Stimulated activated CD4-positive, alpha-beta T cell treated with anti-CD3 and anti-CD28 coated beads, Interleukin-1b, Interleukin-23, amount 100 ng/mL, for 48 hours (primary cell): ENCODE measurements at places on chromosomes 4 and X.

DNA sequence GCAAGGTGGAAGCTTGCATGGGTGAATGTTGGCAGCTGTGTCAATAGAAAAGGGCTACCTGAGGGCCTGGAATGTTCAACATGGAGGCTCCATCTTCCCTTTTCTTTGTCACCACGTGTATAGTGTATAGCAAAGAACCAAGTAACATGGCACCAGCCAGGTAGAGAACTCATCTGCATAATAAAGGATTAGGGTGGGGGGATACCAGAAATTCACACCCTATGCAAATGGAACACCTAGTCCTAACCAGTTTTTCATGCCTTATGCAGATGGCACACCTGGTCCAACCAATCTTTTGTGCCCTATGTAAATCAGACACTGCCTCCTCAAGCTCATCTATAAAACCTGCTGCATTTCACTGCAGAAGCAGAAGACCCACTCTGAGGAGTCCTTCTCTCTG, 169.6 kb upstream of the GLRA2 start:
- DNase-seq: no peak

GRCh38 chr4:173057442-173057841, 111.2 kb upstream of the GALNT7 start:
- DNase-seq: no peak

DNA sequence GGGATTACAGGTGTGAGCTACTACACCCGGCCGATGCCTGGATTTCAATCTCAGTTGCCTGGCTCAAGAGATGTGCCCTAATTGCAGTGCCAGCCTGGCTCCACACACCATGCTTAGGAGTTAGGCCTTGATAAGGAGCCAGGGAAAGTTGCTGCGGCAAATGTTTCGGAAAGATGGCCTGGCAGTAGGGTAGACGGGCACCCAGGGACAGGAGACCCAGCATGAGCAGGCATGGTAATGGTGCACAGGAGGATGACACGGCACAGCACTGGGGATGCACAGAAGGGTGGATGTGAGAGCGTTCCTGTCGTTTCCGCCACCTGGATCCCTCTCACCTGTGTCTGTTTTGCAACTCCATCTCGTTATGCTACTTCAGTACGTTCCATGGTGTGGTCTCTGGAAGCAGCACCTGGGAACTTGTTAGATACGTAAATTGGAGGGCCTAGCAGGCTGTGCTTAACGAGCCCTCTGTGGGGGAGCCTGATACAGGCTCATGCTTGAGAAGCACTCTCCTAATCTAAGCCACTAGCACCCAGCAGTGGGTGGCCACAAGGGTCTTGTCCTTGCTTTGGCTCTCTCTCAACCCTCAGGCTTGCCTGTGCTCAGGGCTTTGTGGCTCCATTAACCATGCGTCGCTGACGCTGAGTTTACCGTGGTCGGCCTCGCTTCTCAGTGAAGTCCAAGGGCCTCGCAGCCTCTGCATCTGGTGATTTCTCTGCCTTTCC, 20.3 kb downstream of the RNF4 start:
- no peak for DNase-seq

DNA sequence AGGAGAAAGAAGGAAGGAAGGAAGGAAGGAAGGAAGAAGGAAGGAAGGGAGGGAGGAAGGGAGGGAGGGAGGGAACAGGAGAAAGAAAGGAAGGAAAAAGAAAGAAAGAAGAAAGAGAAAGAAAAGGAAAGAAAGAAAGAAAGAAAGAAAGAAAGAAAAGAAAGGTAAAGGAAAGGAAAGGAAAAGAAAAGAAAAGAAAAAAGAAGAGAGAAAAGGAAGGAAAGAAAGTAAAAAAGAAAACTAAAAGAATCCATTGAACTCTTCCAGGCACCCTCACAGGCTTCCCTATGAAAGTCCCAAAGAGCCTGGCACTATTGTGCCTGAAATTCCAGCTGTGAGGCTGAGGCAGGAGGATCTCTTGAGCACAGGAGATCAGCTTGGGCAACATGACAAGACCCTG, 11.5 kb downstream of the ABCG2 start:
- DNase-seq: no peak

- DNase-seq: no peak
These were observed 29.5 kb downstream of the TAPT1 start for GRCh38 chr4:16196482-16197393.

DNA sequence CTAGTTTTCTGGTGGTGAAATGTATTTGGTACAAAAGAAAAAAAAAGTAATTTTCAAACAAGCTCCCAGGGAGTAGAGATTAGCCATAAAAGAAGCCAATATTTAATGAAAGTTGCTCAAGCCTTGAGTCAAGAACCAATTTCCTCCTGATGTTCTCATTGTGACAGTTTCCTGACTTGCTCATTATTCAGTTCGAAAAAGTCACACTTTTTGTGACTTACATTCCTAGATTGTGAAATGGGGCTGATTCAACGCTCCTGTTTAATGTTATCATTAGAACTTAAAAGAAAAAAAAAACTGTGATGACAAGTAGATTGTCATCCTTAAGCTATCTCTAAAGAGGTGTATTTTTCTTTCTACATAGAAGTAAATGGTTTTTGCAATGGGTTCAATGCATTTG, 122.6 kb upstream of the BMPR1B start:
- no peak for DNase-seq

DNA sequence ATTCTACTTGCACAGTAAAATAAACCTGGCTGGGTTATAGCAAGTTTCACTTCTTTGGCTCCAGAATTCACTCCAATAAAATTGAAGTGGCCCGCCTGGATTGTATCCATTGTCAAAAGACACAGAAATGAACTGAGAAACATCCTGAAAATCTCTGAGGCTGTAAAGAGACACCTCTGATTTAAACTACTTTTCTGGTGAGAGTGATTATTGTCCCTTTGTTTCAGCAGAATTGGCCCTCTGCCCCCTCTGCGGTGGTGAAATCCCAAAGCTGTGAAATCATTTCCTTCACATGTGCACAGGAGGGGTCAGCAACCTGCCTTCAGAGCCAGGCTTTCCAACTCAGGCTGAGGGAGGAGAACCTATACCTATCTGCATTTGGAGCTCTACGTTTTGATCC, 23.0 kb downstream of the GAB3 start:
- DNase-seq: no peak

DNA sequence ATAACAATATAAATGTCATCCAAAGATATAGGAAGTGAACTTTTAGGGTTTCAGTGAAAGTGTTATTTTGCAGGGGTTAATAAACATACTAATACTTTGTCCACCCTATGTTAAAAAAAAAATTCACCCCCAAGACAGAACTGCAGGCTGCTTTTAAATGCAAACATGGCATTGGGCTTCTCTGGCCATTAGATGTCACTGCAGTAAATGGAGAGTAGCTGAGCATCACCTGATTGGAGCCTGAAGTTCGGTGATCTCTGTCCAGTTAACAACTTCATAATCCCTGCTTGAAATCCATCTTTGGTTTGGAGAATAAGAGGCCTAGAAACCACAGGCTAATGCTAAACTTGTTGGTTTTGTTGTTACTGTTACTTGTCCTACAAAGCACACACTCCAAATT, 18.7 kb downstream of the SLC25A43 start:
- no peak for DNase-seq

- no peak for DNase-seq
These were observed 285.9 kb upstream of the PPARGC1A start for GRCh38 chr4:24175707-24176106.

- peak; percentile 15 for DNase-seq
These were observed at the start of gene PROM1 for GRCh38 chr4:16083241-16084191. Gene PROM1, minus strand, starts transcription at chr4:16084023. Its CDS starts 8,117 bp downstream, at chr4:16075906.

DNA sequence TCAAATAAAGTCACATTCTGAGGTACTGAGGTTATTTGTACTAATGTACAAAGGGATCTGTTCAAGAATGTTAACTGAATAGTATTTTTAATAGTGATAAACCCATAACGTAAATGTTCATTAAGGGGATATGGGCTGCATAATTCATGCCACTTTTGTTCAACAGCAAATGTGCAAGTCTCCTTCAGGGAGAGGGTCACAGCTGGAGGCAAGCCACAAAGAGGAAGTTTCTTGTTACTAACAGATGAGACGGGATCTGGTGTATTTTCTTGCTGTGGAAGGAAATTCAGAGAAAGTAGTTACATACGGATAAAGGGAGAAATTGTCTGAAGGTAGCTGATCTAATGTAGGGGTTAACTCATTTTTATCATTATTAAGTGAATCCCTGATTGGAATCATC, 10.0 kb downstream of the ZFP42 start:
- no peak for DNase-seq

DNA sequence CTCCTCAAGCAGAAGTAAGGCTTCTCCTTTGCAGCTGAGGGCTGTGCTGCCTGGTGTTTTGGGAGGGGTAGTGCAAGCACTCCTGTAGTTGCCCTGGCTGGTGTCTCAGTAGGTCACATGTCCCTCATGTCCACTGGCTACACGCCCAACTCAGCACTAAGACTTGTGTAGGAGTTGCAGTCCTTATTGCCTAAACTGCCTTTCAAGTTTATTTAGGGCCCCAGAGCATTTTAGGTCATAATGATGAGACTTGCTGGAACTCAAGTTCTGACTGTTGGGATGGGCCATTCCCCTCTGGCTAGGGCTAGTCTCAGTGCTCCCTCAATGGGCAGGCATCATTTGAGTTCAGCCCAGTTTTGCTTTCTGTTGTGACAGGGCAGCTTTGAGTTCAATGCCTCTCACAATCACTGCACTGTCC, 44.1 kb downstream of the PPM1K start:
- DNase-seq: no peak

DNA sequence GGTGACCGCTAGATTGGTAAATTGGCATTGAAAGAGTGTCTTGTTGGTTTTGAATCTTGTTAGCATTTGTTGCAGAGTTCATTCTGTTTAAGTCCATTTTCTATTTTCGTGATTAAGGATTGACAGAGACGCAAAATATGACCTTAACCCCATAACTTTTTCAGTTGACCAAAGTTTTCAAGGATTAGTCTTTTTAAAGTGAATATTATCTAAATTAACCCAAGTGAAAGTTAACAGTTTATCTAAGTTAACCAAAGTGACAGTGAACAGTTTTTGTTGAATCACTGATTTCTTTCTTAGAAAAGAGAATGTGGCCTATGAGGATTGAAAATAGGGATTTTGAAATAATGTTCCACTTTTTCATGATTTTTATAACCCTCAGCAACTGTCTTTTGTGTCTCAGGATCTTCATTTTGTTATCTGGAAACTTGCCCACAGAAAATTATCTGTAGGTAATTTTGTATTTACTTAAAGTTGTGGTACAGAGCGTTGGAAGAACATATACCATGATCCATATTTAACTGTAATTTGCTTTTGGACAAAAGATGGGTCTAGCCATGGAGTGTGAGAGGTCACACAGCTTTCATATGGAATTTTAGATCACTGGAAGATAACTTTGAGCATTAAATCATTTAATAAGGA, 3.3 kb downstream of the CPEB2 start:
- DNase-seq: no peak

DNA sequence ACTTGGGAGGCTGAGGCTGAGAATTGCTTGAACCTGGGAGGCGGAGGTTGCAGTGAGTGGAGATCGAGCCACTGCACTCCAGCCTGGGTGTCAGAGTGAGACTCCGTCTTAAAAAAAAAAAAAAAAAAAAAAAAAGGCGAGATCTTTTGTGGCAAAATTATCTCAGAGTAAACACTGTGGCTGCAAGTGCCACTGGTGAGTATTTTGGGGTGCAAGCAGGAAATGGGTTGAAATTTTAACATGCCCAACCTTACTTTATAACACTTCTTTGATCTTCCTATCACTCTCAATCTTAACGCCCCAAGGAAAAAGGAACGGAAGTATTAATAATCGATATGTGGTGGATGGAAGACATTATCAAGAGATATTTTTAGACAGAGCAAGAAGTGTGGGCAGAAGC, 32.1 kb downstream of the SLC34A2 start:
- DNase-seq: no peak

- DNase-seq: peak; percentile 76
These were observed 132.4 kb downstream of the ZMAT1 start for GRCh38 chrX:101799387-101799786.

DNA sequence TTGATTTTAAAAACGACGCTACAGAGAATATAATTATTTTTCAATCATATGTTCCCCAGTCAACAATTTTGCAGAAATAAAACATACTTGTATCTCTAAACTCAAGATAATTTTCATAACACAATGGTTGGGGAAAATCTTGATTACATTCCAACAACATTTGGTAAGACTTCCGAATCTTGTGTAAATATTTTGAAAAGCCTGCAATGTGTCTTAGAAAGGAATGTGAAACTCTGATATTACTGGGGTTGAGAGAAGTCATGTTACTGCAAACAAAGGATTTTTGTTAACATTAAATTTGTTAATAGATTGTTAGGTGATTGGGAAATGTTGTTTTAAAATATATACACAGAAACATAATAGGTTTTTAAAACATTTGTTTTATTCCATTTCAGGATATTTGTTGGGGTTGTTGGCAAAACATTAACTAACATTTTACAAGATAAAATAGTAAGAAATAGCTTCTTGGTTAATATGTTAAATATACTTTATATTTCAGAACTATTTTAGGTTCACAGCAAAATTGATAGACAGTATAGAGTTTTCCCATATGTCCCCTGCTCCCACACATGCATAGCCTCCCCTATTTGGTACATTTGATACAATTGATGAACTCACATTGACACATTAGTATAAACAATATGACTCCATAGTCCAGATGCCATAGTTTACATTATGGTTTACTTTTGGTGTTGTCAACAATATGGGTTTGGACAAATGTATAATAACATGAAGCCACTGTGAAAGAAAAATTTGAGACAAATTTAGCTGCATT, 218.6 kb upstream of the FAM47A start:
- DNase-seq: no peak

- DNase-seq: no peak
These were observed 36.0 kb upstream of the PLK4 start for GRCh38 chr4:127844601-127845116.

DNA sequence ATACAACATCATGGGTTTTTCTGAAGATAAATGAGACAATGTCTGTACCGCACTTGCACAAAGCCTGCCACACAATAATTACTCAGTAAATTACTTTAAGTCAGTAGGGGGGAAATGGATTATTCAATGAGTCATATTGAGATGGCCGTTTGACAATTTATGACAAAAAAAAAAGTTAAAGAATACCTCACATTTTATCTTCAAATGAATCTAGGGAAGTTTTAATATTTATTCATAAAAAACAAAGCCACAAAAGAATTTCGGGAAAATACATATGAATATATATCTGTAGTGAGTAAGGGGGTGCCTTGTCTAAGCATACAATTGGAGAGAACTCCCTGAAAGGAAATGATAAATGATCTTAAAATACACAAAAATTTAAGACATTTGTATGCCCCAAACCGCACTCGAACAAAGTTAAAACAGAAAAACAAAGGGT, 197.0 kb upstream of the SLC7A11 start:
- no peak for DNase-seq
